ENCODE measurements at places on chromosomes 3 and 15.

- no peak for DNase-seq
Measured at GRCh38 chr15:101397521-101398003, 91.9 kb downstream of the PCSK6 start.

- DNase-seq, result no peak
Measured at GRCh38 chr3:186775999-186776398, 7.4 kb upstream of the EIF4A2 start.

DNA sequence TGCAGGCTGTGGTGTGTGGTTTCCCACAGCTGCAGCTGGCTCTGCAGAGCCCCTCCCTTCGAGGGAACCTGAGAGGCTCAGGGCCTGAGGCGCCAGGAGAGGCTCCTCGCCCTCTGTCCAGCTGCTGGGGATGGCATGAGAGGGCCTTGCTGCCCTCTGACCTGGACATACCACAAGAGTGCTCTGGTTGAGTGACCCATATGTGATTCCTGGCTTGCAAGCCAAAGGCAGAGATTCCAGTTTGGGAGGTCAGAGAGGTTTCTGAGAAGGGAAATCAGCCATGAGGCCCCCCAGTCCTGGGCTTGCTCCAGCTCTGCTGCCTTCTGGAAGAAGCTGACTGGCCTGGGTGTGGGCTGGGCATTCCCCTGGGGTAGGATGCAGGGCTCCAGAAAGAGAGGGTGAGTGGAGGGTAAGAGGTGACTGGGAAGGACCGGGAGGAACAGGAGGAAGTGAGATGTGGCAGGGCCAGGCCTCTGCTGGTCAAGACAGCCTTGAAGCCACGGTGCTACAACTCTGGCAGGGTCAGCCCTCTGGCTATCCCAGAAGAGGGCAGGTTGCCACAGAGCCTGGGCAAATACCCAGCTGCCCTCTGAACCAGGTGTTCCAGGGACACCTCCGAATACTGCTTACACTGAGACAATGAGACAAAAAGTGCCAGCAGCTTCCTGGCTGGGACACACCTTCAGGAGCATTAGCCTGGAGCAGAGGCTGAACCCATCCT, 16.0 kb upstream of the SRP14 start:
- DNase-seq, result no peak

GRCh38 chr15:100385300-100386050, 43.7 kb upstream of the ADAMTS17 start:
- DNase-seq, result no peak

DNA sequence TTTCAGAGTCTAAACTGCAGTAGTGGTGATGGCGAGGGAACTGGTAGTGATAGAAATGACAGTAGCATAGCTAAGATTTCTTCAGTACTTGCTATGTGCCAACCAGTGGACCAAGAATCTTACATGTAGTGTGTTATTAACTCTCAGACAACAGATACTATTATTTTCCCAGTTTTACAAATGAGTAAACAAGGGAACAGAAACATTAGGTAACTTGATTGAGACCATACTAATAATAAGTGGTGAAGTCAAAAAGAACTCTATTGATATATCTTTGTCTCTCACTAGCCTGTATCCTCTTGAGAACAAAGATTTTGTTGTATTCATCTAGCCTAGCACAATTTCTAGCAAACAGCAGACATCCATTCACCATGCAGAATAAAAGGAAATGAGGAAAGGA, 250.1 kb downstream of the ZBTB20 start:
- DNase-seq, result no peak

- no peak for DNase-seq
Measured at GRCh38 chr3:127192576-127193232, at the start of gene PRR23E. TSS of gene PRR23E (plus strand) at chr3:127193131. CDS start at chr3:127196686, 3,555 bp downstream.

DNA sequence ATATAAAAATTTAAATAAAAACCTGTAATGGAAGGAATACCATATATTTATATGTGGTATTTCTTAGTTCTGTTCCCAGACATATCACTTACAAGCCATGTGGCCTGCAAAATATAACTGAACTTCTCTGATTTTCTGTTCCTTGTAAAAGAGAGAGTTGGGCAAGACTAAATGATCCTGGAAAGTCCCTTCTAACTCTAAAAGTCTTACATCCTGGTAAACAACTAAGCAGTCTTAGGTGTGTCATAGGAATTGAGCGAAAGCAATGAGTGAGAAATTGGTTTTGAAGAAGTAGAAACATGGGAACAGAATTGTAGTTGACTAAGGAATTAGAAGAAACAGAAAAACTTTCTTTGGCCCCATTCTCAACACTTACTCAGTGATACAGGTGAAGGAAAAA, 25.3 kb upstream of the IL20RB start:
- DNase-seq, result no peak

DNA sequence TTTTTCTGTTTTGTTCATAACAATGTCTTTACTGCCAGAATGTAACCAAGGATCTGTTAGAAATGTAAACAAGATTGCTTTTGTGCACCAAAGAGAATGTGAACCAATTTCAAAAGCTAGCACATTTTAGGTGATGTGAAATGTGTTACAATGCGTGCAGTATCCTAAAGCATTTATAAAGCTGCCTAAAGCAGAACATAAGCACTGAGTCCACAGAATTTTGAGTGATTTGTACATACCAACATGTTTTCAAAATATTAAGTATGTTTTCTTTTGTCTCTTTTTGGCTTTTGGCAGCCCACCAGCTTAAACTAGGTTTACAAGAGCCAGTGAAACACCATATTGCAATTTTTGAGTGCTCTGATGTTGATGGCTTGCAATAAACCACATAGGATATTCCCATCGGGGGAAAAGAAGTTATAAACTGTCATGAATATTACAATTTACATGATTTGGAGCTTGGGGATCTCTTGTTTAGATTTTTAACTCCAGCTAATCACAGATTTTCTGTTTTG, 364.0 kb downstream of the ZIC1 start:
- DNase-seq, result no peak
